NCI-H2171 treated with DMSO at 0.1 percent for 48 hours (cell line): ENCODE measurements at places on chromosomes 6 and 20.
A peak's percentile ranks its signal among the peaks of the same experiment; 100 is the strongest.

GRCh38 chr6:52394251-52394666 lies 25.9 kb upstream of the EFHC1 start:
- no peak for DNase-seq

DNA sequence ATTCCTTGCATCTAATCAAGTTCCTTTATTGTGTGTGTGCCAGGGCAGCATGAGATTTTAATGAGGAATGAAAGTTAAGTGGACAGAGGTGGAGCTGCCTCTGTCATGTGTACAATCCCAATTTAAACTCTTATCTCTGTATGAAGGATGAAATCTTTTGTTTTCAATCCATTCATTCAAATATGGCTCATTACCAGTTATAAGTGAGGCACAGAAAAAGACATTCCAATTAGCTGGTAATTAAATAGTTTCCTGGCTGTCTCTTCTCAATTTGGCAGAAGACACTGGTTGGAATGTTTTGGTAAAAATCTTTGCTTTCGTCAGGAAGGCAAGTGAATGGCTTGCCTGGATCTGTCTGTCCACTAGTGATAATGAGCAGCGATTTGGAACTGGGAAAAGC lies 46.4 kb downstream of the CLVS2 start:
- no peak for DNase-seq

DNA sequence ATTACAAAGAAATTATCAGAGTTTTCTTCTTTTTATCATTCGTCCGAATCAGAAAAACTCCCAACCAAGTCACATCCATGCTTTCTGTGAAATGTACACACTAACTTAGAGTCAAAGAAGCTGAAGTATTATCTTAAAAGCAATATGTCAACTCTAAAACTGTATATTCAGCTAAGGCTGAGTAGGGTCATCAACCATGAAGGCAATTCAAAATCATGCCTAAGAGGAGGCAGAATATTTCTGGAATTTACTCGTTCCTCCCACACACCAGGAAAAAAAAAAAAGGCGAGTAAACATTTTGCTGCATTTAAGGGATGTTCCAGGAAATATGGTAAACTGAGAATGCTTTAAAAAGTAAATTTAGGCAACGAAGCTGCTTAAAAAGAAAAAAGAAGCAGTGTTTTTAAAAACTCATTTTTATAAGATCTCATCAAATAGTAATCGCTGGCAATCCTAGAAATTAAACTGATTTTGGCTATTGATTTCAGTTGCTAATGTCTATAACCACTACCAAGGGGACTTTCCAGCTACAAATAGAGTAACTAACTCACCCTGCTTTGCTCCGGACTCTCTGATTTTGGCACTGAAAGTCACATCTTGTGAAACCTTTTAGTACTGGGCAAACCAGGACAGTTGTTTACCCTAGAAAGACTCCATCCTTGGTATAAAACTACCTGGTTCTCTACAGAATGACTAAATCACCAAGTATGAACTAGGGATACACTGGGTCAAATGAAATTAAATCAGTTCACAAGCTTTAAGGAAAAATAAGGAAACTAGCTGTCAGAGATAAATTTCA lies 82.8 kb downstream of the MBOAT1 start:
- no peak for DNase-seq

DNA sequence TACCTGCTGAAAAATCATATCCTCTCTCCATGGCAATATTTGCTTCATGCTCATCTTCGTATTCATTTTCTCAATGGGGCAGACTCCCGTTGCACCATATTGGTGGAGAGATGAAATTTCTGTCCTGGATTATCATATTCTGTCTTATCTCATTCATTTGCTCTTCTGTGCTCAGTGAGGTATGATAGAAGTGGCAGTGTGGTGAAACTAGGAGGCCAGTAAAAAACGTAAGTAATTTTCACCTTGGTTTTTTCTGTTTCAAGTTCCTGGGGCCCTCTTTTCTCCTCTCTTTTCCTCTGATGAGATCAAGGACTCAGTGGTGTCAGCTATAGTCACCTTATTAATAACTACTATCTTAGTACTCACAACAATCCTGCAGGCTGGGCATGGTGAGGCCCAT lies 182.5 kb upstream of the HDAC2 start:
- no peak for DNase-seq

DNA sequence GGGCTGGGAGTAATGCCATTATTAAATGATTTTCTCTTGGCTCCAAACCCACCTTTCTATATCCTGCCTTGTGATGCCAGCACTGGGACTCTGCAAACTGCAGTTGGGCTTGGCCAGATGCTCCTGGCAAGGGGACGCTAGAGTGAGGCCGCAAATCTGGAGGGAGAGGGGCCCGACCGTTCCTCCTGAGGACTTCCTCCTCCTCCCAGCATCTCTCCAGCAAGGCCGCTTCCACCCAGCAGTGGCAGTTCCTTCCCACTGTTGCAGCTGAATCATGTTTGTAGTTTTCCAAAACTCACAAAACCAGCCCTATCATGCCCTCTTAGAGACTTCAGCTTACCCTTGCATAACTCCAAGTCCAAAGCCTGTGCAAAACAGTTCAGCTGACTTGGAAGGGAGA lies 244.4 kb downstream of the FOXA2 start:
- no peak for DNase-seq

DNA sequence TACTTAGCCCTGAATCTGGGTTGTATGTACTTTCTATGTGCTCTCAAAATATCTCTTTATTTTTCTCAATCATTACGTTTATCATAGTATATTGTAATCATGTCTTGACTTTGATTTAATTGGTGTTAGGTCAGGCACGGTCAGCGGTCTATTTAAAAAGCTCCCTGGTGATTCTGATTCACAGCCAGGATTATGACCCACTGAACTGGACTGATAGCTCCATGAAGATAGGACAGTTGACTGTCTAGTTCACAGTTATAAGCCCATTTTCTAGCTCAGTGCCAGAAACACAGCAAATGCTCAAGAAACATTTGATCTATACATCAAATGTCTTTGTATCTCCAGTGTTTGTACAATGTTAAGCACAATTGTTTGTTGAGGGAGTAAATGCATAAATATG lies 111.5 kb upstream of the CCN2 start:
- DNase-seq: no peak

- no peak for DNase-seq
Measured at GRCh38 chr6:138196122-138196738, 22.1 kb downstream of the PBOV1 start.

GRCh38 chr6:9116026-9116425 lies 680.7 kb upstream of the SLC35B3 start:
- no peak for DNase-seq

DNA sequence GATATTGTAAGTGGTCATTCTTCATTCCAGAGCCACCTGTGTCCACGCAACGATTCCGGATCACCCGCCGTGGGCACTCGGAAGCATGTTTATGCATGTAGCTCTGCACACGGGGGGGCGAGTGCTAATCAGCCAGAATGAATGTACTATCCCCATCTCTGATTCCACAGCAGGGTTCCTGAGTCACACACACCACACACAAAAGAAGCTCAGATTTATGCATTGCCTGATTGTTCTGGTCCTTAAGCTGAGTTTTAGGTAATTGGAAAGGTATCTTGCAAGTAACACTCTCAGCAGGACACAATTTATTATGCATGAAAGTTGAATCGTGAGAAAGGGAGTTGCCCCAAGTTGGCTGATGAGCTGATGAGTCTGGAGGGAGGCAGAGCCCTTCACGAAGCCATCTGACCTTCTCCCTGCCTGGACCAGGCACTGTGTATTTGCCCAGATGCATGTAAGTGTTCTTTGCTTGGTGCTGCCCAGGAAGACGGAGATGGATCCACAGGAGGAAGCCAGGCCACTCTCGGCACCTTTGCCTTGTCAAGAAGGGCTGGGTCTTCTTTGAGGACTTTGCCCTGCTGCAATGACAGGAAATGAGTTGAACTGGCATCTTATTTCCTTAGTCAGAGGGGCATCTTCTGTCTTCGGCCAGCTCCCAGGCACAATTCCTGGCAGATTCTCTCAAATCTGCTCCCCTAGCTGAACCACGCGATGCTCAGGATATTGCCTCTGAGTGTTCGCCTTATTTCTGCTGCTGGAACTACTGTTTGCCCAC lies 141.1 kb downstream of the SYNDIG1 start:
- DNase-seq: no peak

- no peak for DNase-seq
Measured at GRCh38 chr20:17866234-17867001, 102.2 kb downstream of the SNX5 start.

DNA sequence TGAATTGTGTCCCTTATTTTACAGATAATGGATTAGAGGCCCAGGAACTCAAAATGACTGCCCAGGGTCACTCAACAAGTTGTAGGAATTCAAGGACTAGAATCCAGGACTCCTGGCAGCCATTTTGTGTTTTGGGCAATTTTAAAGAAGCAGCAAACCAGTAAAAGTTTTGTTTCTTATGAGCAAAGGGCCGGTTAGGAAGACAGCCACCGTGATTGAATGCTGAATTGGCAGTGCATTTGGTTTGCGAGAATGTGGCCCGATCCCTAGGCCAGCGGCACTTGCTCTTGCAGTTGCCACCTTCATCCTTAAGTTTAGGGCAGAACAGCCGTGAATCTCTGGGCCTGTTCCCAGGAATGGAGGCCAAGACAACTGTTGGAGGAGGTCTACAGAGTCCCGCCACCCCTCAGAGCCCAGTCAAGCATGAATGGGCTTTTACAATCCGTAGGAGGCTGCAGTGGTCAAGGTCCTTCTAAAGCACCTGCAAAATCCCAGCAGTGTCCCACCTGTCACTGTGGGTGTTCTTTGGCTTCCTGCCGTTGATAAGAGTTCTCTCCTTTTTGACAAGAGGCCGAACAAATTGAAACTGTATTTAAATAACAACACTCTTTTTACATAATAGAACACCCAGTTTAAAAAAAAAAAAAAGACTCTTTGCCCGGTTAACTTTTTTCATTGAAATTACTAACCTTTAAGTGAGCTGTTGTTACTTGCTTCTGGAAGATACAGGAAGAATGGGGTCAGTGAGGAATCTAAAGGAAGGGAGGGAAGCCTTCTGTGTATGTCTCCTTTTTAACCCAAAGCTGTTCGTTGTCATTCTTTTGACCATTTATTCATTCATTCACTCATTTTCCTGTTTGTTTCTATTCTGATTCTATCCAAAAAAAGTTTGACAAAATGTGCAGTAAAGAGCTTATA lies 68.7 kb downstream of the PHACTR2 start:
- no peak for DNase-seq

- no peak for DNase-seq
Measured at GRCh38 chr6:158374020-158374419, 61.8 kb downstream of the TULP4 start.

DNA sequence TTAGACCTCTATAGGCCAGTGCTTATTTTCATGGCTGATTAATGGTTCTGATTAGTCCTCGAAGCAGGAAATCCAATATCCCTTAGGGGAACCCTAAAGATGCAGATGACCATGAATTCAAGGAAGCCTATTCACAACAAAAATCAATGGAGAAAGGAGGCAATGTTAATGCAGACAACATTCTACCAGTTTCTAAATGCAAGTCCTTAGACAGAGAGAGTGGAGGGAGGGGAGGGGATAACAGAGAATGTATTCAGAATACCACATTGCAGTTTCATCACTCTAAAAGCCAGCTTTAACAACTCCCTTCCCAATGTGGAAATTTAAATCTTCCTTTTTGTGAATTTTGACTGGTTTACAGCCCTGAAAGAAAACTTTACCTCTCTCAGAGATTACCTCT lies 87.1 kb upstream of the POU3F2 start:
- no peak for DNase-seq

DNA sequence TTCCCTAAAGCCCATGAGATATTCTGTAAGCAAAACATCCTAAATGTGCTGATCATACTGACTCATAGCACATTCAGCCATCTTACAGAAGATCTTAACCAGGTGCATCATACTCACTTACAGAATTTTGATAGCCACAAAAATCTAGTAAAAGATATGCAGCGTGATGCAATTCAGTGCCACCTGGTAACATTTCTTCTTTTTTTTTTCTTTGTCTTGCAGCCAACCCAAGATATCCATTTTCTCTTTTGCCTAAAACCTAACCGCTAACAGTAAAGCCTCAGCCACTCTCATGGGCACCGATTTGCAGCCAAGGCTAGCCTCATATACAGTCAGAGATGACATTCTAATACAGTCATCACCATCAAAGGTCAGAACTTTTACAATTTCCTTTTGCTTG lies 293.3 kb downstream of the HACE1 start:
- DNase-seq: no peak

GRCh38 chr6:53805725-53806124 lies 10.9 kb downstream of the LRRC1 start:
- DNase-seq: peak; percentile 64

- no peak for DNase-seq
Measured at GRCh38 chr6:13914351-13914750, 10.4 kb upstream of the RNF182 start.

DNA sequence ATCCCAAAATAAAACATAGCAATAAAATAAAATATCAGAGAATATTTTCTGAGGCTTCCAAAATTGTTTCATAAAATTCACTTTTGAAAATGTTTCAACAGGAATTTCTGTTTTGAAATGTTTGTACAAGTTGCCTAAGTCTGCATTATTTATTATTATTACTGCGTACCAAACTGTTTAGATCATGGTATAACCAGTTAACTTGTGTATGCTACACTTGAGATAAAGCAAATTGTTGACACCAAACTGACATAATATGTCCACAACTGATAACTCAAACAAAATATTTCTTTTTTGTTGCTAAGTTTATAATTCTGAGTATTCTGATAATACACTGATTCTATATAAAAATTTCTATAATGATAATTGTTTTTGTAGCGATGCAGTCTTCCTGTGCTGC lies 531.8 kb upstream of the EYS start:
- no peak for DNase-seq

DNA sequence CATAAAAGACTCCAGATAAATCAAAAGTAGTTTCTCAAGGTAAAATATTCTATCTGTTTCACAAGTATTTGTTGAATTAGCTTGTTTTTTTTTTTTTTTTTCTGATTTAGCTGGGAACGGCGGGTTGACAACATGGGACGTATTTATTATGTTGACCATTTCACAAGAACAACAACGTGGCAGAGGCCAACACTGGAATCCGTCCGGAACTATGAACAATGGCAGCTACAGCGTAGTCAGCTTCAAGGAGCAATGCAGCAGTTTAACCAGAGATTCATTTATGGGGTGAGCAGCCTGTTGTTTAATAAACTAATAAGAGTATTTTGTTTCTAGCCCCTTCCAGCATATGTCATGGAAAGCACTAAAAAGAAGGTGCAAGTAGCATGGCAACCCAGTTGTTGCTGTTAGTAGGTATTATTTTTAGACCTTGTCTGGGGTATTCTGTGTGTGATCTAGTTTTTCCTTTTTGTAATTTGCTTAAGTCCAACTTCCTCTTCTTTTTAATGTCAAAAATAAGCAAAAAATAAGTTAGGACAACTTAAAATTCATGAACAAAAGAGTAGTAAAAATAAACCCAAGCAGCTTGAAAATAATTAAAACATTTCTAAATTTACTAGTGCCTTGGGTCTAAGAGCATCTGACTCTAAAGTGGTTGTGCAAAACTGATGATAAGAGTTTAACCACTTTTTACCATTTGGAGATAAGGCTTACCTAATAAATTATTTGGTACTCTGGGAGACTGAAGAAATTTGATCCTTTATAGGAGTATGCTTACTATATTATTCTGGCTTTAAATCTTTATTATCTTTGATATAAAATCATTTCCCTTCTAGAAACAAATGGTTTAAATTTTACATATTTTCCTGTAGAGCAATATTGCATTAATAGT lies 70.8 kb upstream of the DYNLRB1 start:
- no peak for DNase-seq
